Immature natural killer cell (primary cell): ENCODE measurements at places on chromosomes 6 and 20. TPM values are rescaled to one million over a fixed set of nuclear protein-coding genes. Genes with fewer than 3 reads are reported as not detected.

The RSPH4A gene
- not detected for polyA plus RNA-seq

The ZKSCAN8 gene
- 0.44 TPM for polyA plus RNA-seq

The PTCRA gene
- polyA plus RNA-seq = 0.62 TPM

The VWA7 gene
- 1.8 TPM for polyA plus RNA-seq

The PRKN gene
- polyA plus RNA-seq = 6.4 TPM

The AVP gene
- polyA plus RNA-seq = not detected

GRCh38 chr6:12903246-12903645 lies 186.7 kb downstream of the PHACTR1 start:
- DNase-seq = no peak

GRCh38 chr6:32239462-32239861 lies 15.6 kb upstream of the NOTCH4 start:
- DNase-seq = no peak

DNA sequence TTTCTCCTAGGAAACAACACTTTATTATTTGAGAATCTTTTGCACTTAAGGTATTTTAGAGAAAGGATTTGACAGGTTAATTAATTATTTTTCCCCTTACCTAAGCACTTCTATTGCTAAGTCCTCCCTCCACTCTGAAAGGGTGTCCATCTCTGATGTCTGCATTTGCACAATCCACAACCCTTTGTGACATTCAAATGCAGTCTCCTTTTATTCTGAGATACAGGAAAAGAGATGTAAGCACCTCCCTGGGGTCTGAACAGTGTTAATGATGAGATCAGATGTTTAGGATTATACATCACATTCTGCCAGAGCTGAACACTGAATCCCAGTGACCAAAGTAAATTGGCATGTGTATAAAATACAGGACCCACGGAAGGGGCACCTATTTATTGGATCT lies 864.2 kb upstream of the FLRT3 start:
- DNase-seq = no peak

DNA sequence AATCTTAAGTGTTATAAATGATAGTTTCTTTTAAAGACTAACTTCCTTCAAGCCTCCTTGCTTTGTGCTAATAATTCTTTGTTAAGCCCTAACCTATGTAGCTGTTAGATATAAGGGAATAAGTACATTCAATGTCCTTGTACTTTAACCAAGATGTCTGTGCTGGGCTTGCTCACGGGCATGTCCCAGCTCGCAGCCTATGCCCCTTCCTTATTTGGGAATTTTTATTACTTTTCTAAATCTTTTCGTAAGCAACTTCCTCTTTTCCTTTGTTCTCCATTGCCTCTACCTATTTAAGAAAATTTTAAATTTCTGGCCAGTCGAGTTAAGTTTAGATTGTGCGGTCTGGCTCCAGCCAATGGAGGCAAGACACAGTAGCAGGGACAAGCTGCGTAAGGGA lies 26.0 kb upstream of the CDK19 start:
- no peak for DNase-seq

- no peak for DNase-seq
These were observed 5.9 kb downstream of the PTPRA start for GRCh38 chr20:2879146-2879545.

DNA sequence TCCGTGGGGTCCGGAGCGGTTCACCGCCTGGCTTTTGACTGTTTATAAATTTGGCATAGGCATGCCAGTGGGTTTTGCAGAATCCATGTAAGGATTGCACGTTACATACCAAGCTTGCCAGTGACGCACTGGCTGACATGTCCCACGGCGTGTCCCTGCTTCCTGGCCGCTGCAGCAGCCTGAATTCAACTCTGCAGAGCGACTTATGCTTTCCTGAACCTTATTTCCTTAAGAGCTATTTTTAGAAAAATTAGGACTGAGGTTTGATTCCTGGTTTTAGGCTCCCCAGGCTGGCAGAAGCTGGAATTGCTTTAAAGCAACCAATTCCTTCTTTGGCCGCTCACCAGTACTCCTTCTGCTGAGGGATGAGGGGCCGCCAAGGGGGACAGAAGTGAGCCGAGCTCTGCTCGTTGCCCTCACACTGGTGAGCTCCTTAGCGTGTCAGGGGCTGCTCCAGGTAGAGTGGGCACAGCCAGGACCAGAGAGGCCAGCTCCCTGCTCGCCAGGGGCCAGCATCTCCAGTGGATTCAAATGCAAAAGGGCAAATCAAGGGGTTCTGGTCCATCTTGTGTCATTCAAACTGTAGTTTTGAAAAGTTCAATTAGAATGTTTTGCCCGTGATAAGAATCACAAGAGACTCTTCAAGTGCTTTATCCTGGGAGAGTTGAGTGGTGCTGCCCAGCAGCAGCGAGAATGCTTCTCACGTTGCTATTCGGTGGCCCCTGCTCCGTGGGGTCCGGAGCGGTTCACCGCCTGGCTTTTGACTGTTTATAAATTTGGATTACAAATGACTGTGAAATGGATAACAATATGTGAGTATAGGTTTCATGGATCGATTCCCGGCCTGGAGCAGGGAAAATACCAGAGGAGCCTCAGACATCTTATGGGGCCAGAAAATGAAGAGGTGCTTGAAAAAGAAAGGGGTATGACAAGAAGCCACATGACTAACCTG lies 17.5 kb upstream of the IRF4 start:
- no peak for DNase-seq

DNA sequence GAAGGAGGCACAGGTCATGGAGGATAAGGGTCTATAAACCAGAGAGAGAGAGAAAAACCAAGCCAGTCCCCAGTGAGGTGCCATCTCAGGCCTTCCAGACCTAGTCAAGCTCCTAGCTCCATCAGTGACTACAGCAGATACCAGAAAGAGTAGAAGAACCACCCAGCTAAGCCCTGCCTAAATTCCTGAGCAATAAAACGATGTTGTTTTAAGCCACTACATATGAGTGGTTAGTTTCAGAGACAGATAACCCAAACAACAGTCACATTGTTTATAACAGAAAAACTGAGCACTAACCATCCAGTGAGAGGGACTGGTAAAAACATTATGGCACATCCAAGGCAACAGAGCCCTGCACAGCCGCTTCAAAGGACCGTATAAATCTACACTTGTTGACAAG lies 59.2 kb downstream of the BMP7 start:
- DNase-seq = no peak

- no peak for DNase-seq
These were observed 19.3 kb upstream of the RGS17 start for GRCh38 chr6:153150371-153150751.

DNA sequence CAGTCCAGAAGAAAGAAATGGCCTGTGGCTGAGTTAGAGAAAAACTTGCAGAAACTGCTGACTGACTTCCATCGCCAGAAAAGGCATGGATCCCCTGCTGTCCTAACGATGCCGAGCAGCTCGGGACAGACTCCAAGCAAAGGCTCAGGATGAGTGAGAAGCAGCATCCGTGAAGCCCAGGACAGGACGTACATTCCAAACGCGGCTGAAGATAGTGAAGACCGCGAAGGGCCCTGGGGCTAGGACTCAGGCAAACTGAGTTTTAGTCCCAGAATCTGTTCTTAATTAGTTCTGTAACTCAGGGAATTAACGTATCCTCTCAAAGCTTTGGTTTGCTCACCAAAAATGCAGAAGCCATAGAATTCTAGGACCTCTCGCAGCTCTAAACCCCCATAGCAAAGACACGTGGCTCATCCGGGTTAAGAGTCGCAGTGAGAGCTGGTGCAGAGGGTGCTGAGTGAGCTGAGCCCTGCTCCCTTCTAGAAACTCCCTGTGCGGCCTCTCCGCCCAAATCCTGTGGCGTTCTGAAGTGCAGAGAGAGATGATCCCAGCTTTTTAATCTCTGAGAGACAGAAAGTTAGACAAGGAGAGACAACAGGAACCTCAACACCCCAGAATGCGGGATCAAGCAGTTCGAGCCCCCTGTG lies 132.9 kb upstream of the THBS2 start:
- DNase-seq = no peak

DNA sequence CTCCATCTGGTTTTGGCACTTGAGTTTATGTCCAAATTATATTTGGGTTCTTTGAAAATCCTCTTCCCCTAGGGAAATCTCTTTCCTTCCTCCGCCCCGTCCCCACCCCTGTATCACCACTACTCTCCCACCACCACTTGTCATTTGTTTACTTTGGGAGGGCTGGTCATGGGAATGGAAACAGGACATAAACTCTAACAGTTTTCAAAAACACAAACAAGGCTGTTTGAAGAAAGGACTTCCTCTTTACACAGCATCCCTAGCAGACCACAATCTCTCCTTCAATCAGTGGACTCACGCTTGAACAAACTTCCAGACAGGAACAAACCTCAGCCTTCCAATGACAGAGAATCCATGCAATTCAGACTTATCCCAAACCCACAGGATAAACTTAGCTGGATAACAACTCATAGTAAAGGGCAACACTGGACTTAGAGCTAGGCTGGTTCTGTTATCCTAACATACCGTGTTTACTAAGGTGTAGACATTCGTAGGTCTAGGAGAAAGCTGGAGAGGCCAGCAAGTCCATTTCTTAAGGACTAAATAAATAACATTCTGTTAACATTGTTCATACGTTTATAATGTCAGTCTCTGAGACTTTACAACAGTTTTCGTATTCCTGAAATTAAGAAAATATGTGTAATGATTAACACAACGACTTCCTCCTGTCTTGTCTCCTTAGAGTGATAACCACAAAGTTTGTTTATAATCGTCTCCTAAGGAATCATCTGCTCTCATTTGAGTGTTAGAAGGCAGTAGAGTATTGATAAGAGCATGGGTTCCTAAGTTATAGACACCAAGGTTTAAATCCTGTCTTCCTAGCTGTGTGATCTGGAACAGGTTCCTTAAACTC lies 44.1 kb upstream of the CTAGE9 start:
- no peak for DNase-seq

- no peak for DNase-seq
These were observed 301.0 kb upstream of the SLC35B3 start for GRCh38 chr6:8736156-8736895.

DNA sequence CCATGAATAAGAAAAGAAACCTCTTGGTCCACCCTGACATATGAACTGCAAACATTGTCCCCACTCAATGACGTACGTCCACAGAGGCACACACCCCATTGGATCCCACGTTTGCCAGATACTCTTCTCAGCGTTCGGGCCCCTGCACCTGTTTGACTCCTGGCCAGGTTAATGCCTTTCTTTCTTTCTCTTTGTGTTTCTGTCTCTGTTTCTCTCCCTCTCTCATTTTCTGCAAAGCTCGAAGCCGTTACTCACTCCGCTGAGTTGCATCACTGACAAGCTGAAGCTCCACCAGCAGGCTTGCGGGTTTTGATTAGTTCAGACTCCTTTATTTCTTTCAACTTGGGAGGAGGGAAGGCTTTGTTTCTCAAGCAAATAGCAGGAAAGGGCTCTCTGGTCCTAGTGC lies 135.5 kb upstream of the SUPT3H start:
- DNase-seq = no peak

DNA sequence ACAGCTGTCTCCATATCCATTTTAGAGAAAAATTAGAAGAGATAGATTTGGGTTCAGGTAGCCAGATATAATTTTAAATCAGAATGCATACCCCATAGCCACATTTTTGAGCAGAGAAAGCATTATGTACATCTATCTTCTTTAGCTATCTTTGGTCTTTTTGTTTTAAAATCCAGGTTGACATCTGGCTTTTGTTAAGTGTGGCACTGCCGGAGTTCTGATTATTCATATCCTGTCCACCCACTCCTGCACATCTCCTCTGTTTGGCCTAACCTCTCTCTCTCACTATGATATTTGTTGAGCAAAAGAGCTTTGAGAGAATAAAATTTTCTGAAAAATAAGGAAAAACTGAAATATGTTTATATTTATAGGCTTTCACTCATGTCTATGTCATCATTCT lies 189.7 kb downstream of the PACRG start:
- no peak for DNase-seq

DNA sequence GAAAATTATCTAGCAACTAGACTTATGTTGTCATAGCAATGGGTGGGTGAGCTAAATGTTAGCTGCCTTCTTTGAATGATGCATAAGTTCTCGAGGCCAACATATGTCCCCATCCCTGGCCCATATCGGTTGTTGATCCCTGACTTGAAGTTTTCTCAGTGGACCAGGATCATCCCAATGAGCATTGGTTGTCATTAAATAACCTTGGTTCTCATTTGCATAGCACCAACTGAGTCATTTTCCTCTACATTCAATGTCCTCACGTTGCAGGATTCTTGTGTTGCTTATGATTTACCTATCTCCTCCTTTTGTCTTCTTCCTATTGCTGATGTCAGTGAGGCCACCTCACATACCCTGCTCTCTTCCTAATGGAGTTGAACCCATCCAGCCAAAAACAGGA lies 12.1 kb upstream of the AHCY start:
- DNase-seq = no peak

DNA sequence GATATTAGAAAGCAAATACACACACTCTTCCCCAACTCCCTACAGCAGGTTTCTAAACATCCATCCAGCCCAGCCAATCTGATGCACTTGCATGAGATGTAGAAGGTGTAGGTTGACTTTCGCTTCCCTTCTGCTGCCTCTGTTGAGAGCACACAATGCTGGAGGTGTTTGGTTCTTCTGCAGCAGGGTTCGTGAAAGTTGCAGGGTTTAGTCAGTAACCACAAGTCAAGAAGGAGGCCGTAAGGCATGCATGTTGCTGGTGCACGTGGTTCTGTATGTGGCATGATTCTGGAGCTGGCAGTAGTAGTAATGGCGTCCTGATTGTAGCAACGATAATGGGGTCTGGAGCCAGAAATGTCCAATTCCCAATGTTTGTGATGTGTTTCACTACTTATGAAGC lies 53.0 kb downstream of the DEK start:
- no peak for DNase-seq

DNA sequence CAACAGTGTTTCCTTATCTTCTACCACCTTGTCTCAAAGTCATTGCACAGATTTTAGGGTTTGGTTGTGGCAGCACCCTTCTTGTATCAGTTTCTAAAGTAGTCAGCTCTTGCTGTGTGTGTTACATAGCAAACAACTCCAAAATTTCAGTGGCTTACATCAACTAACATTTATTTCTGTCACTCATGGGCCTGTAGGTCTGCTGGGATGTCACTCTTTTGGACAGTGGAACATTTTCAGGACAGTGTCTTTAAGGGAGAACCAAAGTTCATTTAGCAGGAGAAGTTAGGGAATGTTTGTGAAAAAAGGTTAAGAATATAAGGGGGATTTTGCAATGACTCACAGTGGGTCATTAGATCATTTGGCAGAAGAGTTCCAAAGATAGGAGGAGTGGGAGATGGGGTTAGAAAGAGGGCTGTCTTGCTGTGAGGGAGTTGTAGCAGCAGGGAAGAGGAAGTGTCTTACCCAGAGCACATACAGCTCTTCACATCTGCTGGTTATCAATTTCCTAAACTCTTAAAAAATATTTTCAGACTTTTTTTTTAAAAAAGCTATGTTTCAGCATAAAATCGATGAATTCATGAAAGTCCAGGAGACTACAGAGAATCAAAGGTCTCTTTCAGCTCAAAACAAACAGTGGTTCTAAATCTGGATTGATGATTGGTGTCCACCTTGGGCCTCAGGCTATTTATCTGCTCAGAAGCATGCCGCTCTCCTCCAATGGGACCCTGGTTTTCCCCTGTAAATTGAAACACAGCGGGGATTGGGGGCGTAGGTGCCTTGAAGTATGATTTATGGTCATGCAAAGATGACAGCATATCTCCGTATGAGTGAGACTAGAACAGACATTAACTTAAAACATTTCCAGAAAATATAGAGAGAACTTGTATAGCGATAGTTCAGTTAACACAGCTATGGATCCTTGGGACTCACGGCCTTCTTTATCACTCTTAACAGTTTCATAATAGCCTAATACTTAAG lies 117.3 kb downstream of the B3GAT2 start:
- DNase-seq = no peak
